Fibroblast of villous mesenchyme (primary cell): ENCODE measurements at places on chromosomes 13 and 19. TPM values are rescaled to one million over a fixed set of nuclear protein-coding genes. Genes with fewer than 3 reads are reported as not detected.

- peak; percentile 75 for DNase-seq
Observed at GRCh38 chr13:26964278-26965250, 204.0 kb upstream of the GPR12 start.

DNA sequence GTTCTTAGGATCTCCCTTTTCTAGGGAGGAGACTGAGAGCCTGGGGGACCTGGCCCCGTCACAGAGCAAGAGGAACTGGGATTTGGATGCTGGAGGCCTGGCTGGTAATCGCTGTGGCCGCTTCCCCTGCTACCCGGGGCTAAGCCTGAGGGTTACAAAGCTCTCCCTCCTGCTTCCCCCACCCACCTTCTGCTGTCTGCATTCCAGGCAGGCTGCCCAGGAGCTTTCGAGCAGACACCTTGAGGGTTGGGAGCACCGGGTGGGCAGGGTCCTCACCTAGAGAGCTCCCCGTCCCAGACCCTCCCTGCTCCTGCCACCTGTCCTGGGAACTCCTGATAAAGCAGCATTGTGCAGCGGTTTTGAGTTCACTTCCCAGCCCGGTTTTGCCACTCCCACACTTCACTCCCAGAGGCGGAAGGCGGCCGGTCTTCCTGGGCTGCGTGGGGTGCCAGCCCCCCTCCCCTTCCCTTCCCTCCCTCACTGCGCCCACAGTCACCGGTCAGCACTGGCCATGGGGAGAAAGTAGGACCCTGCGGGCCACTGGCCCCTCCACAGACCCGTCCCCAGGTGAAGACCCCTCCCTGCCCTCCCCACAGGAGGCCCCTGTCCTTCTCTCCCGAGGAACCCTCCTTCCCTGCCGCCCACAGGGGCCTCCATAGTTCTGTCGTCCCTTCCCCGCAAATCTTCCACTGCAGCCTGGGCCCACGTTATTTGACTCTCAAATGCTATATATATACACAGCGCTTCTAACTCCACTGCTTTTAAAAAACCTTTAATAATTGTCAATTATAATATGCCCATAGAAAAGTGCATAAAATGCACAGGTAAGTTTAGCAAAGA, 8.1 kb downstream of the PAK4 start:
- DNase-seq = no peak

DNA sequence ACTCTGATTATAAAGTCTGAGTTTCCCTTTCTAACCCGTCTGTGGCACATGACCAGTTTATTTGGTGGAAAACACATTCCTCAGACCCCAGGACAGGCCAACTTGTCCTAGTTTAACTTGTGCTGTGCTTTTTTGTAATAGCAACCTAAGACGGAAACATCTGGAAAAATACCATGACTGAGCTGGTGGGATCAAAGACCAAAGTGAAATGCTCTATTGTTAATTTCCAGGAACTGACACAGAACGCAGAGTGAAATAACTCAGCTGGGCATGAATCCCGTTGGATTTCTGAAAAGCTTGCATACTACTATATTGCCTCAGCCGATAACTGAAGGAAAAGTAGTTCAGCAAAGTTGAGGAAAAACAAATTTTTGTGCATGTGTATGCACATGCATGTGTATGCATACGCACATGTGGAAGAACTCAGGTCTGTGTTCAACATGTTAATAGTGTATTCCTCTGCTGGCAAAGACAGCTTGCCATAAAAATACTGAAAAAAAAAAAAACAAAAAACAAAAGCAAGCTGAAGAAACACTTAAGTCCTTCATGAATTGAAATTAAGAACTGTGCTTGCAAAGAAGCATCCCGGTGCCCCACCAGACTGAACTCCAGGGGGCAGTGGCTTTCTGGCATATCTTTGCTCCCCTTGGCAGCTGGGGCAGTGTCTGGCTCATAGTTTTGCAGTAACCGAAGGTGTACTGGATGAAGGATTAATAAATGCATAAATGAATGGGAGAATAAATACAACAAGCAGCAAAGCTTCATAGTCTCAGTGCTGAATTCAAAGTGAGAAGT, 187.8 kb downstream of the LHFPL6 start:
- DNase-seq = peak; percentile 65

DNA sequence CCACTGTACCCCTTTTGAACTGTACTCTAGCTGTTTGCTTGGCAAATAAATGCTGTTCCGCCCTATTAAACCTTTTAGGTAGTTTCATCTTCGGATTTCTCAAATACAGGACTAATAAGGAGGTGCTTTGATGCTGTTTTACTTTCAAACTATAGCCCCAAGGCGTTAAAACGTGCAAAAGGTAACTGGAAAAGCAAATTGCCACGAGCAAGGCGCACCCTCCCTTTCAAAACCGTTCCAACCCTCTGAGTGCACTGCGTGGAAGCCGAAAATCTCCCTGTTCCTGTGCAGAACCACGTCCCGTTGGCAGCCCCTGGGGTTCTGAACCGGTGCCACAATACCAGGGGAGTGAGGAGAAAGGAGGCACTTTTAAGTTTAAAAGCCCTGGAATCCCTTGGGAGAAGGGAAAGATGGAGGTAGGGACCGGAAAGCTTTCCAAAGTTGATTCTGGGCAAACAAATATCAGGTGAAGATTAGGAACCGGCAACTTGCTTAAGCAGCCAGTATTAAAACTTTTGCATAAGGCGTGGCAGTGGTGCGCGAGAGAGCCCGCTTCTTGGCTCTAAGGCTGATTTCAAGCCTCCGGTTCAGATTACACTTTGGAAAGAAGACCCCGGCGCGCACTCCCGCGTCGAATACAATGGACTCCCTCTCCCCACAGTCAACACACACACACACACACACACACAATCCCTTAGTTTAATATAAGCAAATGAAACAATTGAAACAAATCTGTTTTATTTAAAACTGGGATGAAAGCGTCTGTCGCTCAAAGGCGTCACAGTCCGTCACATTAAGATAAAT, 9.5 kb downstream of the POU4F1 start:
- DNase-seq = no peak

The ZNF577 gene
- 3.5 and 4.2 TPM in 2 replicates for total RNA-seq
